ENCODE measurements at places on chromosomes 1 and 21. TPM values are rescaled to one million over a fixed set of nuclear protein-coding genes. Genes with fewer than 3 reads are reported as not detected.
A peak's percentile ranks its signal among the peaks of the same experiment; 100 is the strongest.

- no peak for DNase-seq
Measured at GRCh38 chr1:2998503-2999100, 22.7 kb upstream of the ACTRT2 start.

DNA sequence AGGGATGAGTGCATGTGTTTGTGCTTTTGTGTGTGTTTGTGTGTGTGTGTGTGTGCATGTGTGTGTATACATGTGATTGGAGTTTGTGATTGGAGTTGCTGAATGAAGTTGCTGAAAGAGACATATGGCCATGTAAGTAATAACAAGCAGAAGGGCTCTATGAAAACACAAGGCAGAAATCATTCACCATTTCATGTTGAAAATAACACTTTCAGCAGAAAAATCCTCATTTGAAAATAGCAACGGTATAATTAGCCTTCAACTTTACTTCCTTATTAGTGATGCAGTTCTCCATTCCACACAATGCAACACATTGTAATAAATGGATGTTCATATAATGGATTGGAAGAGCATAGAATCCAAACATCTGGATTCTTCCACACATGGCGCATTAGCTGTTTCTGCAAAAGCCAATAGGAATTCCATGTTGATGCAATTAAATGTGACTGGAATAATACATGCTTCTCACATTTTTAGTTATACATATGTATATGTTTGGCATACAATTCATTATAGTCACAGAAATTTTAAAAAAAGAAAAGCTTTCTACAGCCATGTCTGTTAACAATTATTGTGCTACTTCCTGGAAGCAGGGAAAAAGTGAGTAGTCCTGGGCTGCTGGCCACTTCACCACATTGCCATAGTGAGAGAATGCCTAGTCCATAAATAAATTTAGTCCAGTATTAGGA, 538.0 kb downstream of the LTN1 start:
- no peak for DNase-seq

GRCh38 chr1:71427066-71427465, 346.2 kb upstream of the ZRANB2 start:
- DNase-seq = no peak

DNA sequence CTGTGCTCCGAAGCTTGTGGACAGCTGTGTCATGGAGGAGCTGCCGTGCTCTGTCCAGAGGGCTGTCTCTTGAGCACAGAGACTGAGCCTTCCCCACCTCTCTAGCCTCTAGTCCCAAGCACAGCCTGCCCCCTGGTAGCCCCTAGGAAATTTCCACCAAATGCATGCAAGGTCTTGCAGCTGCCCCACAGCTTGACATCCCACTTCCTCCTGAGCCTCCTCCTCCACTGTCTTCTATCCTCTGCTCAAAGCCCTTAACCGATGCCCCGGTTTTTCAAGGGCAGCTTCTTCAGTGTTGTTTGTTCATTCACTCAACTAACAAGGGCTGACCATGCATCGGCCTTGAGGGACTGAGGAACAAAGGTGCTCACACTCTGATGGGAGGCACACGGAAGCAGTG, 20.6 kb upstream of the PROK1 start:
- no peak for DNase-seq

DNA sequence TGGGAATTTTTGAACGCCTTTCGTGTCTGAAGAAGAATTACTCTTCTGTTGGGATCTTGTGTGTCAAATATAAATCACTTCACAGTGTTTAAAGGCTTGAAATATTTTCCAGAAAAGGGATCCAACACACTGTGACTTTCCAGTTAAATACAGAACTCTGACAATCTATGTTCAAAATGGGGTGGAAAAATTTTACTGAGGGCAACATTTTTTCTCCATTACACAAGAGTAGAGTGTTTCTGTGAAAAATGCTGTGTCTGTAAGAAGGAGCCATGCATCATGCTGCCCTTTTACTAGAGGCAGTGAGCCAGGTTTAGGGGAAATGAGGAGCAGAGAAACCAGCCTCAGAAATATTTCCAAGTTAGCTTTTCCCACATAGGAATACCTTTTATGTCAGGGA, 86.5 kb downstream of the VPS13D start:
- DNase-seq = no peak

DNA sequence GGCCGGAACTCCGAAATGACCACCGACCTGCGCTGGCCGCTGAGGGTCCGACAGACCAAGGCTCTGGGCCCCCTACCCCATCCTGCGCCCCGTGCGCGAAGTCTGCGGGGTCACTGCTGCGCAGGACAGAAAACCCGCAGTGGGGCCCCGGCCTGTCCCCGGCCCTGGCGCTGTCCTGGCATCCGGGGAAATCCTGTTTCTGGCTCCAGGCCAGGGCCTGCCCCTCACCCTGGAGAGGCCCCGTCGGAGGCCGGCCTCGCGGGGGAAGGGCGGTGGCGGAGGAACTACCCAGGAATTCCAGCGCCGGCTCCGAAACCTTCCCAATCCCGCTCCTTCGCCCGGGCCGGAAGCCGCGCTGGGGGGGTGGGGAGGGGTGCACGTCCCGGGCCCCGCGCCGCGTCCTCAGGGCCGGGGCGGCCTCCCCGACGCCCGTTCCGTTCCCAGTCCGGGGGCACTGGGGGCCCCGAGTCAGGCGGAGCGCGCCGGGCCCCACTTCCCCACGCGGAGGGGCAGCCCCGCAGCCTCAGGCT, 77.0 kb downstream of the MORN1 start:
- DNase-seq = peak; percentile 93

DNA sequence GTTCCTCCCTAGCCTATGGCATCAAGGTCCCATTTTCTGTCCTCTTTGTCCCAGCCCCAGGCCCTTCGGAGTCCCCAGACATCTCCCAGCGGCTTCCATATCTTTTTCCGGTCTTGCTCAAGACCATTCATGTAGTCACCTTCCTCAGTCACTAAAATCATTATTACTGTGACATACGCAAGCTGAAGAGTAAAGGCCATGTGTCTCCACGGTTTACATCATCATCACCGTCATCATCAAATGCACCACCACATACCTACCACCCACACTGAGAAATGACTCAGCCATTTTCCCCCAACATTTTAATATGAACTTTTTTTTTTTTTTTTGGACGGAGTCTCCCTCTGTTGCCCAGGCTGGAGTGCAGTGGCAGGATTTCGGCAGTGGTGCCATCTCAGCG, 43.4 kb downstream of the FHAD1 start:
- DNase-seq = no peak

- DNase-seq = no peak
Measured at GRCh38 chr1:6010554-6010953, 18.3 kb upstream of the NPHP4 start.

- no peak for DNase-seq
Measured at GRCh38 chr1:213996320-213997037, 8.7 kb downstream of the PROX1 start.

DNA sequence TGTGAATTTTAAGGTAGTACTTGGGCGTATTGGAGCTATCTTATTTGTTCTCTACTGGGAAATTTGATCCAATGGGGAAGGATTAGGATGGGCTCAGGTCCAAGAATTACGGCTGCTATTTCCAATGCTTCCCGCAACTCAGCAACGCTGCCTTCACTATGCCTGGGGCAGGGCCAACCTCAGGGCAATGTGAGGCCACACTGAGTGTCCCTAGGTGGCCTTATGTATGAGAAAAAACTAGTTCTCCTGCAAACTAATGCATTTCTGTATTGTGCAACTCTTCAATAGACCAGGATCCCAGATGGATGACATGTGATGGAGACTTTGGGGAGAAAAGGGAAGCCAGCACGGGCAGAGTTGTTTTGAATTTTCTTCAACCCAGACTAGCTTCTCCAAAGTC, 168.1 kb downstream of the DUSP10 start:
- DNase-seq = no peak

- no peak for DNase-seq
Measured at GRCh38 chr1:160371756-160372155, 4.9 kb downstream of the NHLH1 start.

GRCh38 chr1:51214615-51215131, 21.4 kb upstream of the RNF11 start:
- no peak for DNase-seq

- DNase-seq = peak; percentile 68
Measured at GRCh38 chr1:51768971-51769588, 109.4 kb downstream of the NRDC start.

- DNase-seq = no peak
Measured at GRCh38 chr1:91201176-91201575, 179.3 kb upstream of the ZNF644 start.

- DNase-seq = no peak
Measured at GRCh38 chr1:205240569-205240968, 12.8 kb downstream of the TMCC2 start.

GRCh38 chr1:19720174-19720573, 55.5 kb downstream of the HTR6 start:
- no peak for DNase-seq

GRCh38 chr1:33228935-33229487, 27.3 kb upstream of the ZNF362 start:
- no peak for DNase-seq

- peak; percentile 17 for DNase-seq
Measured at GRCh38 chr1:183609313-183609712, 19.1 kb upstream of the NCF2 start.

DNA sequence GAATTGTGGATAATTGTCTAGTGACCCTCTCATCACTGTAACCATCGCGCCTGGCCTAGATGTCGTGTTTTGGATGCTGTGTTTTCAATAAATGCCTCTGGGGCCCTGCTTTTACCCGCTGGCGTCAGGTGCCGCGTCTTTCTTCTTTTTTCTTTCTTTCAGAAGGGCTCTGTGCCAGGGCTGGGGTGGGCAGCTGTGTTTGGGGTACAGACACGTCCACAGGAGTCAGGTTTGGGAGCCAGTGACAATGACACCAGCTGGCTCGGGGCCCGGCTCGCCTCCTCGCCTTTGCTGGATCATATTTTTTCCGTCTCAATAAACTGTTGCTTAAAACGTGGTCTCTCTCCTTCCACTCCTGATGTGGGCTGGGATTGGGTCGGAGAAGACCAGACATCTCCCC, 16.1 kb downstream of the TMEM201 start:
- DNase-seq = no peak

The AHCYL1 gene
- total RNA-seq = 65.5 TPM

The ISG15 gene
- 33.6 TPM for total RNA-seq

The MTARC1 gene
- 11.5 TPM for total RNA-seq

The LAMB3 gene
- total RNA-seq = 0.19 TPM

The HMGN1 gene
- total RNA-seq = 516 TPM

The PHACTR4 gene
- 22.3 TPM for total RNA-seq

The ELF3 gene
- total RNA-seq = 6.9 TPM

The FOXO6 gene
- not detected for total RNA-seq

The GIPC2 gene
- not detected for total RNA-seq

The EXO1 gene
- 32.2 TPM for total RNA-seq

The S1PR1 gene
- 8.7 TPM for total RNA-seq

Data from neural progenitor cell (in vitro differentiated cells).